ENCODE measurements at places on chromosomes 12 and 14.

DNA sequence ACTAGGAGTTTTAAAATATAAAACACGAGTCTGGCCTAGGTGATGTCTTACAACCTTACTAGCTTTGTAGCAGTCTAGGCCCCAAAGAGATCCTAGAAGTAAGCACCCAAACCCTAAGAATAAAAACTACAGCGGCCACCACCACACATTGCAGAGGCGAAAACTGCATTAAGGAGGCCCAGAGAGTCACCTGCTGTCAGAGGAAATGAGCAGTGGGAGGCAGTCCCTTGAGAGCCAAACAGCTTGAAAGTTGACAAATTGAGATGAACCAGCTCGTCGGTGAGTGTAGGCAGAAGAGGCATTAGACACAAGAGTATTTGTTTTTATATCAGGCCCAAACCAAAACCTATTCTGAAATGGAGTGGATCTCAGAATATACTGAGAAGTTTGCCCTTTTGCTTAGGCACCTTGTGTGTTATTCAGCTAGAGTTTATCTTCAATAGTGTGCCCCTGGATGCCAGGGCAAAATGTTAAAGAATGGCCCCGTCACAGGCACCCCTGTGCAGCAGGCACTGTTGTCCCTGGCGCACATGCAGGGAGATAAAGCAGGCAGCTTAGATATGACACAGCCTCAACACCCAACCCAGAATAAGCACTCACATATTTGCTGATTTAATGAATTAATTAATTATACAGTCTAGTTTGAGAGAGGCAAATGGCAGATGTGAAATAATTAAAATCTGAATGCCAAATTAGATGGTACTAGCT, 56.7 kb downstream of the TTC7B start:
- DNase-seq: no peak

DNA sequence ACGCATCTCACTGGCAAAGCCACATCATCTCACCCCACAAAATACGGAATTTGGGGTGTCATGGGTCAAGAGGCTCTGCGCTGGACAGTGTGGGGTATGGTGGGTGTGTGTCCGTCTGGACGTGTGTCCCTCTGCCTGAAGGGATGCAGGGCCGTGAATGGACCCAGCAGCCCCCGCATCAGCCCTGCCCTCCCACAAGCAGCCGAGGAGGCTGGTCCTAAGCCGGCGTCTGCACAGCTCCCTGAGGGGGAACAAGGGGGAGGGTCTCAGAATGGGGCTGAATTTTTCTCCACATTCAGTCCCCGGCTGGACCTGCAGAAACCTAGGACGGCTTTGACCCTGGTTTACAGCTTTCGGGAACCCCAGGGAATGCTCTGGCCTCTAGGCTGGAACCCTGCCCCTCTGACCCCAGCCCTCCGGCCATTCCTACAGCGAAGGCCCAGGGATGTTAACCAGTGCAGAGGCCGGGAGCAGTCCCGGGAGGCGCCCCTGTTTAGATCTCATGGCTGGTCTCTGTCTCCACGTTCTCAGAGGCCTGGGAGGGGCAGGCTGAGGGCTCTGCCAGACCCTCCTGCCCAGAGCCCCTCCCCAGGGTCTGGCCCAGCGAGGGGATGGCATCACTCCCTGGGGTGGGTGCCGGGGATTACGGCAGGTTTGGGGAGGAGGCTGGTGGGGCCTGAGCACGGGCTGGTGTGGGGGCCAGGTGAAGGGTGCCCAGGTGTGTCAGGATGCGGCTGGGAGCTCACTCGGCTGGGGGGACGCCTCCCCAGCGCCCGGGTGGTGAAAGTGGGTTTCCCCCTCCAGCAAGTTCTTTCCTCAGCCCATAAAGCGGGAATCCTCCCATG, 156.5 kb upstream of the C14orf180 start:
- DNase-seq: peak; percentile 41

GRCh38 chr14:96564389-96564788, 62.2 kb downstream of the PAPOLA start:
- DNase-seq: no peak

GRCh38 chr14:93332397-93332852, 411 bp downstream of the BTBD7 start:
- peak; percentile 61 for DNase-seq

- no peak for DNase-seq
These were observed 239.5 kb upstream of the DCN start for GRCh38 chr12:91422127-91422526.

GRCh38 chr14:75361041-75361440, 66.8 kb upstream of the JDP2 start:
- no peak for DNase-seq

GRCh38 chr12:81639196-81639595, 120.0 kb downstream of the PPFIA2 start:
- no peak for DNase-seq

- no peak for DNase-seq
These were observed 18.5 kb upstream of the DHRS7 start for GRCh38 chr14:60183741-60184140.

DNA sequence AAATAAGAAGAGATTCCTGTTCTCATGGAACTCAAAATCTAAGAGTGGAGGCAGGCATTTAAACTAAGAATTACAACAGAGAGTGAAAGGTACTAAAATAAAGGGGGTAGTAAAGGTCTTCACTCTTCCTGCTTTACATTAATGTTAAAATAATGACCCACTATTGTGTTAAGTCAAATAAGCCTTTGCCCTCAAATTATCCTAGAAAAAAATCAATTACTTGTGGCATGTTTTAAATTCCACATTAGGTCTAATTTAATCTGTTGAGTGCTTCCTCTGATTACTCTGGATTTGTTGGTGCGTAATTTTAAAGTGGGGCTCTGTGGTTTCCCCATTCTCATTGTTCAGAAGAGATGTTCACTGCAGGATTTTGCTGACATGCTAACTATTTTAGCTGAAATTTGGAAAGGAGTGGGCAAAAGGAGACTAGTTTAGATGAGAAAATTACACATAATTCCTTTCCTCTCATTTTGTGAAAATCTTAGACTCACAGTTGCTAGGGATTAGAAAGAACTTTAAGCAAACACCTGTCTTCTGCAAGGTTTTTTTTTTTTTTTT, 35.5 kb downstream of the BTG1 start:
- DNase-seq: no peak

GRCh38 chr14:93941293-93941910, 14.3 kb downstream of the FAM181A start:
- peak; percentile 89 for DNase-seq

GRCh38 chr12:128791395-128792322, 32.1 kb downstream of the SLC15A4 start:
- DNase-seq: no peak

DNA sequence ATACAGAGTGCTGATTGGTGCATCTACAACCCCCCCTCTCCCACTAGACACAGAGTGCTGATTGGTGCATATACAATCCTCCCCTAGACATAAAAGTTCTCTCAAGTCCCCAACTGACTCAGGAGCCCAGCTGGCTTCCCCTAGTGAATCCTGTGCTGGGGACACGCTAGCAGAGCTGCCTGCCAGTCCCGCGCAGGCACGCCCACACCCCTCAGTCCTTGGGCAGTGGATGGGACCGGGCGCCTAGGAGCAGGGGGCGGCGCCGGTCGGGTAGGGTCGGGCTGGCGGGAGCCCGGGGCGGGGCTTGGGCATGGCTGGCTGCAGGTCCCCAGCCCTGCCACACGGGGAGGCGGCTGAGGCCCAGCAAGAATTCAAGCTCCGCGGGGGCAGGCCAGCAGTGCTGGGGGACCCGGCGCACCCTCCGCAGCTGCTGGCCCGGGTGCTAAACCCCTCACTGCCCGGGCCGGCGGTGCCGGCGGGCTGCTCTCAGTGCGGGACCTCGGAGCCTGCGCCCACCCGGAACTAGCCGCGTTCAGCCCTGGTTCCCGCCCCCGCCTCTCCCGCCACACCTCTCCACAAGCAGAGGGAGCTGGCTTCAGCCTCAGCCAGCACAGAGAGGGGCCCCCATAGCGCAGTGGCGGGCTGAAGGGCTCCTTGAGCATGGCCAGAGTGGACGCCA, 64.3 kb upstream of the DDHD1 start:
- peak; percentile 80 for DNase-seq

- no peak for DNase-seq
These were observed 28.5 kb downstream of the CCDC88C start for GRCh38 chr14:91389150-91389549.
